GM12865 (cell line): ENCODE measurements at places on chromosomes 5 and 9.
A peak's percentile ranks its signal among the peaks of the same experiment; 100 is the strongest.

- no peak for DNase-seq
These were observed 84.0 kb downstream of the ADAMTS12 start for GRCh38 chr5:33807771-33808170.

DNA sequence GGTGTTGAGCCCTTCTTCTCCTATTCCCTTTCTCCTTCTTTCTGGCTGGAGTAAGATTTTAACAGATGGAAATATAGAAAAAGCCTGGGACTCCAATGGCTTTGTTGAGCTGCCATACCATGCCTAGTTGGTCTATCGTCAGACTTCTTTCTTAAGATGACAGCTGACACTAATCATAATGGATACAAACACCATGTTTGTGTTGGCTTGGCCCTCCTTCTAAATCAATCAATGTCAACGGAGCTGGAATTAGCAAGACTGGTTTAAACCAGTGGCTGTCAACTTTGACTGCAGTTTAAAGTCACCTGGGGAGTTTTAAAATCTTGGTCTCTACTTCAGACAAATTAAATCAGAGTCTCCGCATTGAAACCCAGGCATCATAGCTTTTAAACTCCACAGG lies 264.5 kb upstream of the PRR16 start:
- no peak for DNase-seq

DNA sequence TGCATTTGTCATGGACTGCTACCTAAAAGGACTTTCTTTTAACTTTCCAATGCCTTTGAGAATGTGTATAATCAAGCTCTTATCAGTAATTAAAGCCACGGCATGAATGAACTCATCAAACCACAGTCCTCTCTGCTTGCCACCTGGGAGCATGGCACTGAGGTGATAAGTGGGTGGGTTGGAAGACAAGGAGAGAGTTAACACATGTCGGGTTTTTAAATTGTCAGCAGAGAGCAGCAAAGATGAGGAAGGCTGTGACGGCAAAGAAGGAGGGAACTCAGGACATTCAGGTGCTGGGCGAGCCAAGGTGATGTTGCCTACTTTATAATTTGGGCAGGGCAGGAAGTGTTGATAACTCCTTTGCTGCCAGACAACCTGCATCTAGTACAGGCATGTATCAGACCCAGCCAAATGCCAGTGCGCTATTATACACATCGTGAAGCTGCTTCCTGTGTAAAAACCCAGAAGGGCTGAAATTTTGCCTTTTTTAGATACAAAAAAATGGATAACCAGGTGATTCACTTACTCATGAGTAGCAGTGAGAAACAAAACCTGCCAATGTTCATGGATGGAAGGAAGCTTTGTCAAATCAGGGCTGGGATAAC lies 269.1 kb downstream of the KIF4B start:
- no peak for DNase-seq

- DNase-seq: no peak
These were observed 139.7 kb downstream of the GABBR2 start for GRCh38 chr9:98568909-98569469.

DNA sequence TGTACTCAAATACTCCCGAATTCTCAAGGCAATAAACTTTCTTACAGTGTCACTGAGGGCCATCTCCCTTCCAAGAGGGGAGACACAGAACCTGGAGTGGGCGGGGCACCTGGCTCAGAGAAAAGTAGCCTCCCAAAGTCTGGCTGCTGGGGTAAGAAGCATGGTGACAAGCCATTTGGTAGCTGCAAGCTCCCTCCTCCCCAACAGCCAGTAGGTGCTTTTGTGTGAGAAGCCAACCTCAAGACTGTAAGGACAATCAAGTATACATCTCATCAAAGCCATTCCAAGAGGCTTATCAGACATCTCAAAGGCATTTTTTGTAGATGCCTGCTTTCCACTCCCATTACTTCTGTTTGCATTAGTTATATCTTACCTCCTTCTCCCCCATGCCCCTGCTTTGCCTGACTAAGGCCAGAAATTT lies 1.4 kb downstream of the DAB2 start:
- no peak for DNase-seq

GRCh38 chr9:127810378-127811187 lies 7.9 kb downstream of the FPGS start:
- DNase-seq: no peak

DNA sequence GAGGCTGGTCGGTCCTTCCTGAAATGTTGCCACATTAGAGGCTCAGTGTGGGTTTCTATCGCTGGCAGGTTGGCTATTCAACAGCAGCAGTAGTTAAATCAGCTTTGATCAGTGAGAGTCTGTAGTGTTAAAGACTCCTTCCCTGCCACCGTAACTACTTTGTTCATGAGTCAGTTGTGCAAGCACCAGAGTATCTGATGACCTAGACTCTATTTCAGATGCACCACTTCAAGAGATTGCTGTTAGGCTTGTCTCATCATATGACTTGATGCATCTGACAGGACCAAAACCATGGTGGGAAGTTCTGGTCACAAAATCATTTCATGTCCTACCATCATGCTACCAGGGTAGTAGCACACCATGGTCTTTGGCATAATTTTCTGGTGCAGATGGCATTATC lies 482.7 kb upstream of the MPDZ start:
- no peak for DNase-seq

DNA sequence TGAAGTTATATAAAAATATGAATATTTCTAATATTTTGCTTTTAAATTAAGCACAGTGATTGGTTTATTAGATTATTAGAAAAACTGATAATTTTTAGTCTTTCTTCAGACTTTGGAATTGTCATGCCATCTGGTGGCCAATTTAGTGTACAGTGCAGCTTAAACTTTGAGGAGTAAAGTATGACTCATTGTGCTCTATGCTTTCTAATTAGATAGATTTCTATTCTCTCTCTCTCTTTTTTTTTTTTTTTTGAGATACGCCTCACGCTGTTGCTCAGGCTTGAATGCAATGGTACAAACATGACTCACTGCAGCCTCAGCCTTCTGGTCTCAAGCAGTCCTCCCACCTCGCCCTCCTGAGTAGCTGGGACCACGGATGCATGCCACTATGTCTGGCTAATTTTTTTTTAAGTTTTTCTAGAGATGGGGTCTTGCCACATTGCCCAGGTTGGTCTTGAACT lies 42.1 kb upstream of the GPR21 start:
- DNase-seq: peak; percentile 54

DNA sequence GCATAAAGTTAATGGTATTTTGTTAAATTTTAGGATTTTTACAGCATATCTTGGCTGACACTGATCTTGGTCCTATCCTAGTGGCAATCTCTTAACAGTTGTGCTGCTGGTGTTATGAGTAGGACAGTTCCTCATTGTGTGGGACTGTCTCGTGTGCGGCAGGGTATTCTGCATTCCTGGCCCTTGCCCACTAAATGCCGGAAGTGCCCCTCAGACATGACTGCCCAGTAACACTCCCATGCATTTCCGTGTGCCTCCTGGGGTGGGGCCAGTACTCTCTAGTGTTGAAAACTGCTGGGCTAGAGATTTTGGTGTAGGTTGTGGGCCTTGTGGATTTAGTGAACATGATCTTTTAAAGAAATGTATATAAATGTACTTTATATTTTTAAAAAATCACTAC lies 227.1 kb upstream of the DMRT1 start:
- DNase-seq: no peak

GRCh38 chr5:67011422-67011821 lies 185.2 kb downstream of the CD180 start:
- no peak for DNase-seq

GRCh38 chr5:67876371-67876770 lies 339.2 kb upstream of the PIK3R1 start:
- DNase-seq: no peak

DNA sequence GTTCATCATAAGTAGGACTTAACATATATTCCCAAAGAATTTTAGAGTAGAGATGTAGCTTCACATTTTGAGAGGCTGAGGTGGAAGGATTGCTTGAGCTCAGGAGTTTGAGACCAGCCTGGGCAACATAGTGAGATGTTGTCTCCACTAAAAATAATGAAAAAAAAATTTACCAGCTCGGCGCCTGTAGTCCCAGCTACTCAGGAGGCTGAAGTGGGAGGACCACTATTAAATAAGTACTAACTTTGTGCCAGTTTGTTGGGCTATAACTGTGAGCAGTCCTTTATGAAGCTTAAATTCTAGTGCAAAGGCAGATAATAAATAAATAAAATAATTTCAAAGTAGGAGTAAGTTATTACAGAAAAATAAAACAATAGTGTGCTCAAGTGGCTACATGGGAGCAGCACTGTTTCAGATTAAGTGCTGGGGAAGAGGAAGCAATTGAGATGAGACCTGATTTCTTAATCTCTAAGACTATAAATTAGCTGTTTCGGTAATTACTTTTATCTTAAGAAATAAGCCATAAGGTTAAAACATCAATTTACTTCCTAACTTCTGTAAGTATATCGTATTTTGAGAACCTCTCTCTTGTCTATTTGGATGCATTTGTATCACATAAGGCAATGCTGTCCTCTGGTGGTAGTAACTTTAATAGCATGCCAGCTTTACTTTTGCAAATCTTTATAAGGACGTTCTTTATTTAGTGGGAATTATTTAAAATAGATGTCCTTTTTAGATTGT lies 98.9 kb downstream of the CSNK1G3 start:
- DNase-seq: peak; percentile 79

- DNase-seq: no peak
These were observed 71.9 kb upstream of the TAF1L start for GRCh38 chr9:32707326-32707725.

GRCh38 chr5:146718609-146719008 lies 159.9 kb downstream of the PPP2R2B start:
- DNase-seq: no peak

GRCh38 chr5:62287237-62287636 lies 18.8 kb upstream of the KIF2A start:
- no peak for DNase-seq

- no peak for DNase-seq
These were observed 42.1 kb upstream of the TAF11L2 start for GRCh38 chr5:17455942-17456341.

DNA sequence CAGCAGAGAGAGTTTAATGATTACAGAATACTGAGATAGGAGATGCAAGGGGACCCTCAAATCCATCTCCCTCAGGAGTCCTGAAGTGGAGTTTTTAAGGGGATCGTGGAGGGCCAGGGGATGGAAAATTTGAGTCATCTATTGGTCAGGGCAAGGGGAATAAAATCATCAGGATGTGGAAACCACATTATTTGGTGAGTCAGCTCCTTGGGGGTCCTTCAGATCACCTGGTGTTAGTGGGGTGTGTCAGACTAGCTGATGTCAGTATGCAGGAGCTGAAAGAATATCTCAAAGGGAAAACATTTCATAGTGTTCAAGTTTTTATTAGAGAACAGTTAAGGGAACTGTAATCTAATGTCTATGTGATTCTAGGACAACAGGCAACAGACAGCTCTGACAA lies 183.0 kb upstream of the FTMT start:
- no peak for DNase-seq

- DNase-seq: no peak
These were observed 964.9 kb downstream of the MAT2B start for GRCh38 chr5:164470312-164470711.

GRCh38 chr5:169751490-169751889 lies 114.4 kb downstream of the DOCK2 start:
- DNase-seq: no peak

- DNase-seq: no peak
These were observed 714 bp upstream of the IER5L start for GRCh38 chr9:129178568-129179382.

GRCh38 chr9:120921661-120922181 lies 4.9 kb downstream of the TRAF1 start:
- DNase-seq: peak; percentile 64

- DNase-seq: no peak
These were observed 70.3 kb downstream of the SH3RF2 start for GRCh38 chr5:146006470-146007190.

GRCh38 chr5:91499943-91500531 lies 116.9 kb upstream of the ARRDC3 start:
- peak; percentile 55 for DNase-seq

DNA sequence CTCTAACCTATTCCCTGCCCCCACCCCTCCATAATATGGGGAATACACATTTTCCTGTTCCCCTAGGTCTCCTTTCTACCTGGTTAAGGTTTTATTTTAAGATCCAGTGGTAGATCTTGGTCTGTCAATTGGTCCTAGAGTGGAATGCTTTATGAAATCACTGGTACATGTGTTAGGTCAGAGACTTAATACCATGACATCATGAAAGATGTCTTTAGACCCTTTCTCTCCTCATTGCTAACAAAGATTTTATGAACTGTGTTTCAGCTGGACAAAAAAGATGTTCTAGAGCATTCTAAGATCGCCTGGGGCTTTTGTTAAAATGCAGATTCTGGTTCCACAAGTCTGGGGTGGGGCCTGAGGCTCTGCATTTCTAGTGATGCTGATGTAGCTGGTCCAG lies 9.1 kb downstream of the GSN start:
- DNase-seq: no peak

DNA sequence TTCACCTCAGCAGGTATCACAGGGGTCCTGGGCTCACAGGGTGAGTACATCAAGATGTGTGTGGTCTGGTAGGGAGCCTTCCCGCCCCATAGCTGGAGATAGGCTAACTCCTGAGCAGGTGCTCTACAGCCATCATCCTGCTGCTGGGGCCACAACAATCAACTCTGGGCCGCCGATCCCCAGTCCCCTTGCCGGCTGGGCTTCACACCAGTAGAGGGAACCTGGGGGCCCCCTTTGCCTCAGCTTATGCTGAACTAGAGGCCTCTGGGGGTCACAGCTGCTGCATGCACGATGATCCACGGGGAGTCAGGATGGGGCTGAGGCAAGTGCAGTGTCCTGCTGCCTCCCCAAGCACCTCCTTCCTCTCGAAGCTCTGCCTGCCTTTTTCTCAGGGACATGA lies 46.5 kb downstream of the IRF1 start:
- DNase-seq: no peak
